Small intestine (tissue), 16 donors: ENCODE measurements at places on chromosomes 11 and 22. TPM values are rescaled to one million over a fixed set of nuclear protein-coding genes. Genes with fewer than 3 reads are reported as not detected.

The TENM4 gene
- polyA plus RNA-seq, result 0.31 TPM

DNA sequence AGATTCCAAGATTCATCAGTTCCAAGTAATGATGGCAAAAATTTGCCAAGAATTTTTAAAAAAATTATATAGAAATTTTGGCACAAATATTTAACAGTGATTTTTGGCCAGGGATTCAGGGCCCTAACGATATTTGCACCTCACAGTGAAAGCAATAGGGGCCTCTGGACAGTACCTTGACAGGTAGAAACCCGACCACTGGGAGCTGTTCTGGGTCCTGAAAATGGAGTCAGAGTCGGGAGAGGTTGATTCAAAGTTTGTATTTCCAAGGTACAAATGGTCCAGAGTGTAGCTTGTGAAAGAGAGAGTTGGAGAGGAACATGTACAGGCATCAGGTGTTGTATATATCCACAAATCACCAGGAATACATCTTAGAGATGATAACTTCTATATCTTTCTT is 41.6 kb downstream of the MRGPRX2 start:
- no peak for DNase-seq
- H3K27me3 ChIP-seq, result no peaks in the 10 kb centered on the region
- no peak overlapping the region for H3K4me3 ChIP-seq
- H3K27ac ChIP-seq, result no peak overlapping the region
- H3K4me1 ChIP-seq, result no peaks in the 10 kb centered on the region

GRCh38 chr22:25853078-25853477 is 111.1 kb downstream of the MYO18B start:
- H3K4me3 ChIP-seq, result no peak overlapping the region
- no peaks in the 10 kb centered on the region for H3K27me3 ChIP-seq
- H3K27ac ChIP-seq, result no peak overlapping the region
- no peaks in the 10 kb centered on the region for H3K36me3 ChIP-seq
- no peak for DNase-seq

DNA sequence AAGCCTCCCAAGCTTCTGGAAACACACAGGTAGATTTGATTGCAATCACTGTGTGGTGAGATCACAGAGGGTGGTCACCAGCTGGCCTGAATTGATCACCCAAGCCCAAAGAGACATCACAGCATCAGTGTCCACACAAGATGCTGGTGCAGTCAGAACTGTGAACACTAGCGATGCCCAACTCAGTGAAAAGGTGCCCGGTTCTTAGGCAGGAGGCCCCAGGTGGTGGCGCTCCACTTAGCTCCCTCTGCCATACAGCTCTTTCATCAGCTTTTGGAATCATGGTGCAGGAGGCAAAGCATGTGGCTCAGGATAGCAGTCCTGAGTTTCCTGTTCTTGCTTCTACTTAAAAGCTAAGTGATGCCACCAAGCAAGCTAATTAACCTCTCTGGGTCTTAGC is 11.1 kb downstream of the DGCR2 start:
- H3K4me3 ChIP-seq, result no peak overlapping the region
- no peak overlapping the region for H3K27ac ChIP-seq
- no peak for DNase-seq
- peaks cover 11% of the 10 kb centered on the region for H3K4me1 ChIP-seq
- no peaks in the 10 kb centered on the region for H3K27me3 ChIP-seq
- no peaks in the 10 kb centered on the region for H3K36me3 ChIP-seq
